ENCODE measurements at places on chromosomes 16 and 17. TPM values are rescaled to one million over a fixed set of nuclear protein-coding genes. Genes with fewer than 3 reads are reported as not detected.

DNA sequence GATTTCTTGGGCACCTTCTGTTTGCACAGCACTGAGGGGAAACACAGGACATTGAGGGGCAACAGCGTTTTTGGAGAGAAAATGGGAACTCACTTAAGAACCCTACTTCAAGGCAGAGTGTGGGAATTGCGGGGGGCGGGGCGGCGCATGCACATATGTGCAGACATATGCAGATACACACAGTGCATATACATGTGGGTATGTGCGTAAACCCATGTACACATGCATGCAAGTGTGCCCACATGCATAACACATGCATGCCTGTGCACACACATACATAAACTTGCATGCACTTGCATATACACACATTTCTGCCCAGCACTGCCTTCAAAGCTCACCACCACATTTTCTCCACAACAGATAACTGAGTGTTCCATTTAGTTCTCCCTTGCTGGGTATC lies 32.4 kb downstream of the NLRC5 start:
- H3K27ac ChIP-seq: peak overlapping the region; percentile 58
- H3K4me3 ChIP-seq: no peak overlapping the region
- no peaks in the 10 kb centered on the region for H3K27me3 ChIP-seq
- no peak for DNase-seq

DNA sequence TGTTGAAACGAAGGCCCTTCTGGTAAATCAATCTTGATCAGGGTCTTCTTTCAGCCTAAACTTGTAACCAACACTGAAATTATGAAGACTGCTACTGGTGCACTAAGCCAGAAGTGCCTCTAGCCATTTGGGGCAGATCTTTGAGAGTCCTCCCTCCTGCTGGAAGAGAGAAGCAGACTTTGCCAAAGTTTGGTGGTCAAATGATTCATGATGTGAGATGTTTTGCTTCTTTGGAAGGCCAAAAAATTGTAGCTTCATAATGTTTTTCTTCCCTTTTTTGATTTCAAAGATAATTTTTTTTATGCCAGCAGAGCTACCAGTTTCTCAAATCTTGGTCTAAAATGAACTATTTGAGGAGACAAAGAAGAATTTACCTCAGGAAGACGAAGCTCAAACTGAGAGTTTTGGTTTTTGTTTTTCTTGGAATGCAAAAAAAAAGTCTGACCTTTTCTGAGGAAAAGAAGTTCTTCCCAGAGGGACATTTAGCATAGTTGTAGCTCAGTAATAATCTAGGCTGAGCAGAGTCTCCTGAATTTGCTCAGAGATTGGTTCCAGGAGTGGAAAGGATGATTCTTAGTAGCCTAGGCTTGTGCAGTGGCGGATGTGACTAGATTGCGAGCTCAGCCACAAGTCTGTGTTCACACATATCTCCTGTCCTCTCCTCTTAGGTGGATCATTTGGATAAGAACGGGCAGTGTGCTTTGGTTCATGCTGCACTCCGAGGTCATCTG lies 50.9 kb downstream of the CYB561 start:
- no peak overlapping the region for H3K4me3 ChIP-seq
- no peak overlapping the region for H3K27ac ChIP-seq
- no peak for DNase-seq
- no peaks in the 10 kb centered on the region for H3K4me1 ChIP-seq
- H3K36me3 ChIP-seq: peaks cover 9% of the 10 kb centered on the region

DNA sequence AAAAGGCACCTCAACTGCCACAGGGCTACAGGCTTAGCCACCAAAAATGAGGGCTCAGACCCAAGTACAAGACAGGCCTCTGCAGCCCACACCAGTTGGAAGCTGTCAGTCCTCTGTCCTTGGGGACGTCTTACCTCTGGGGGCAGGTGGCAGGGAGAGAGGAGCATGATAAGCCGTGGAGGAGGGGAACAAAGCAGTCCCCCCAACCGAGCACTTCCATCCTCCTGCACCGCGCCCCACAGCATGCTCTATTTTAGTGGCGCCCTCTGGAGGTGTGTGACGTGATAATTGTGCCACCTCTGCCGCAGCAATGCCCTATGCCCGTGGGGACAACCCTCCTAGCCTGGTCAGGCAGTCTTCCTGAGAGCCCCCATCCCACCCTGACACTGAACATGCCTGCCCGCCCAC lies 13.6 kb downstream of the G6PC3 start:
- no peak overlapping the region for H3K27ac ChIP-seq
- H3K4me3 ChIP-seq: no peak overlapping the region
- no peaks in the 10 kb centered on the region for H3K27me3 ChIP-seq
- peaks cover 27% of the 10 kb centered on the region for H3K36me3 ChIP-seq
- no peaks in the 10 kb centered on the region for H3K4me1 ChIP-seq
- DNase-seq: peak; percentile 17

- no peak overlapping the region for H3K27ac ChIP-seq
- H3K4me1 ChIP-seq: no peaks in the 10 kb centered on the region
- H3K36me3 ChIP-seq: peaks cover 12% of the 10 kb centered on the region
- H3K4me3 ChIP-seq: no peak overlapping the region
- DNase-seq: no peak
- no peaks in the 10 kb centered on the region for H3K27me3 ChIP-seq
Measured at GRCh38 chr16:74623214-74623838, 16.4 kb upstream of the GLG1 start.

DNA sequence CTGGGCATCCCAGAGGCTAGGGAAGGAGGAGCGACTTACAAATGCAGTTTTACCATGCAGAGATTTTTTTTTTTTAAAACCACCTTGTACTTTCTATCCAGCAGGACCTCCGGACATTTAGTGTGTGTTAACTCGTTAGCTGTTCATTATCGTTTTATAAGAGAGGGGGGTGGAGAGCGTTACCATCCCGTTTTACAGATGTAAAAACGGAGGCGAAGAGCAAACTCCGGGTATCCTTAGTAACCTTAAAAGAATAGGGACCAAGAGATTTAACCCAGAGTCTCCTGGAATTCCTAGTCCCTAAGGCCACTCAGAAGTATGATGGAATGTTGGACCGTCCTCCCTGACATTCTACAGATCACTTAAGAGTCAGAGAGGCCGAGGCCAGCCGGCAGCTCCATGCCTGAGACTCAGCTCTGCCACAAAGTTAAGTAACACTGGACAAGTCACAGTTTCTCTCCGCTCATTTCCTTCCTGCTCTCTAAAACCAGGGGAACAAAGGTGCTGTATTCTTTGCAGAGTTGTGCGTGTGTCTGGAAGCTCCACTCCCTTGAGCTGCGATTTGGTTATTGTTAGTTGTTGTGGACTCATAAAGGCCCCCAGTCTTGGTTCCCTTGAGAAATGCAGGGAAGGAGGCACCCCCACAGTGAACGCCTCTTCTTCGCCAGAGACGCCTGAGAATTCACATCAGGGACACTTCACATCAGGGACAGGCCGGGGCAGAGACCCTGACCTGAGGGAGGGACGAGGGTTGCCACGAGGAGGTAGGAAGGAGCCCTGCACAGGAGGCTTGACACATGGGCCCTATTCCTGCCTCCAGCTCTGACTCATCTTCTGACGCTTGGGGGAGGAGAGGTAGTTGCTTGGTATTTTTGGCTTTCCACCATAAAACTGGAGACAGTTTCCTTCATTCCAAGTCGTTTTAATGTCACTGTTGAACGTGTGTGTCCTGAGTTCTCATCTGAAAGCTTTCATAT lies 1.2 kb downstream of the DUSP14 start:
- DNase-seq: no peak
- H3K36me3 ChIP-seq: no peaks in the 10 kb centered on the region
- H3K27me3 ChIP-seq: no peaks in the 10 kb centered on the region
- peak overlapping the region; percentile 32 for H3K27ac ChIP-seq
- H3K4me3 ChIP-seq: peak overlapping the region; percentile 80

ASGR1 gene
- 0.69 TPM for total RNA-seq
